ENCODE measurements at places on chromosomes 7 and 10. TPM values are rescaled to one million over a fixed set of nuclear protein-coding genes. Genes with fewer than 3 reads are reported as not detected.

The PAPOLB gene
- not detected for polyA plus RNA-seq

The AZGP1 gene
- not detected for polyA plus RNA-seq

The AQP1 gene
- polyA plus RNA-seq, result 0.10 TPM

The PLCE1 gene
- 0.48 TPM for polyA plus RNA-seq

The FAM25G gene
- not detected for polyA plus RNA-seq

The HACD1 gene
- polyA plus RNA-seq, result 5.2 TPM

The CABCOCO1 gene
- not detected for polyA plus RNA-seq

The ANKRD30A gene
- polyA plus RNA-seq, result not detected

The CYP3A4 gene
- not detected for polyA plus RNA-seq

The KLF14 gene
- not detected for polyA plus RNA-seq

The SEC61G gene
- polyA plus RNA-seq, result 461 TPM

The FAM25C gene
- not detected for polyA plus RNA-seq
